Astrocyte (in vitro differentiated cells and primary cell): ENCODE measurements at places on chromosomes 6 and 20. TPM values are rescaled to one million over a fixed set of nuclear protein-coding genes. Genes with fewer than 3 reads are reported as not detected.

DNA sequence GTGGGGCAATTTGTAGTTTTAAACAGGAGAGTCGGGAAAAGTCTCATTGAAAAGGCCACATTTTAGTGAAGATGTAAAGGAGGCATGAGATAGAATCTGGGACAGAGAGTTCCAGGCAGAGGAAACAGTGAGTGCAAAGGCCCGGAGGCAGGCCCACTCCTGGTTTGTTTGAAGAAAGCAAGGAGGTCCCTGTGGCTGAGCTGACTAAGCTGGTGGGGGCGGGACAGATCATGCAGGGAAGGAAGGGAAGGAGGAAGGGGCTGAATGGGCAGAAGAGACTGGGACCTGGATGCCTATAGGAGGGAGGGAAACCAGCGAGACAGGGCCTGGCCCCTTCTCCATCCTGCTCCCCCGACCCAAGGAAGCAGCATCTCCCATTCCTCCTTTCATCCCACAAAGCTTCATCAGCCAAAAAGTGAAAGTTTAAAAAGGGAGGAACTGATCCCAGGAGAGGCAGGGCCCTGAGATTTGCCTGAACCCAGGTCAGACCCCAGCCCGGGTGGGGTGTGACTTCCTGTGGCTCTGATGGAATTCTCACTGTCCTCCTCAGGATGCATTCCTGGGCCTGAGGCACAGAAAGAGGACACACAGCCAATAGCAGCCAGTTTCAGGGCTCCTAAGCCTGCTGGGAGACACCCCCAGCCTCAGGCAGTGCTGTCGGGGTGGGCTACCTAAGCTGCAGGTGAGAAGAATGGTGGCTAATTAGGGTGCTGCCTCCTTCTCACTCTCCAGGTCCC is 54.2 kb upstream of the SIRPA start:
- DNase-seq: no peak

DNA sequence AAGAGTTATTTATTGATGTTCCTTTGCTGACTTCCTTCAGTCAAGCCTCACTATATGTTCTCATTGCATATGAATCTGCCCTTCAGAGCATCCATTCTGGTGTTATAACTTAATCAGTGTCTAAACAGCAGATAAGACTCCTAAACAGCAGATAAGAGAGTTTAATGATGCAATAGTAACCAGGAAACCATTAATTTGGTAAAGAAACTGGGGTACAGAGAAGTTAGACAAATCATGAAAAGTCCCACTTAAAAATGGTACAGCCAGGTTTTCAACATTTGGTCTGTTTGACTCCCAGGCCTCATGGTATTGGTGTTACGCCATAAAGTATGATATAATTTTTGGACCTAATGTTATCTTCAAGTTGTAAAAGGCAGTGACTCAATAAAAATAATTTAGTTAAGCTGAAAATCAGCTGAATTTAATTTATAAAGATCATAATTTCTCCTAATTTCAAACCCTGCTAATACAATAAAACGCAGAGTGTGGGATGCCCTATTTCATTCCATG is 127.4 kb upstream of the DST start:
- DNase-seq: no peak

DNA sequence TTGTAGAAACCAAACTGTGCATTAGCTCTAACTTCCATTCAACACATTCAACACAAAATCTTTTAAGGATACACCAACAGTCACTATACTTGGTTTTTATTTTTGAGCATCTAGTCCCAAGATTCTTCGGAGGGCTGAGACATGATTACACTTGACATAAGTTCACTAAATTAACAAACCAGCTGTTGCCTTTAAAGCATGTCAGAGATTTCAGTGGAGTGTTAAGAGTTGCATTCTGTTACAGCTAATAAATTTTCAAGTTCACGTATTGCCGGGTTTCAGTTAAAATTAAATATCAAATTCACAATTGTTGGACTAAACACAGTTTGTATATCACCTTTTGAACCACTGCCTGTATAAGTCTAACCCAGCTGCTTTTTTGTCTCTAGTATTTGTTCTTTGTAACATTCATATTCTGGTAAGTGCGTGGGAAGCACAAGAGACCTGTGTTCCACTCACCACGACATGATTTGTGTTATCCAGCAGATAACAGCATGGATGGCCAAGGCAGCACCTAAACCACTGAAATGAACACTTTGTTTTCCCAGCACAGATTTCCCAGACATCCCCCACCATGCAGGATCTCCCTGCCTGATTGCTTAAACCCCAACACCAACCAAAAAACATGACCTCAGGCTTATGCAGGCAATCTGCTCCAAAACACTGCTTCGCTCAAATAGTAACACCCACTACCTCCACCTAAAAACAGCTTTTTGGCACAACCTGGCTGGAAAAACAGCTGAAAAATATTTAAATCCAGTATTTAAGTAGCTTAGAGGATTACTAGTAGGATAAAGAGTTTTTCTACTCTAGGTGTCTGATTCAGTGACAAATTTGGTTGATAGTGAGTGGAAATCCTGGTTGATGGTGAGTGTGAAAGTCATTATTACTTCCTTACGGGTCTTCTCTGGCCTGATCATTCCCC is 286.5 kb upstream of the NT5E start:
- DNase-seq: no peak

DNA sequence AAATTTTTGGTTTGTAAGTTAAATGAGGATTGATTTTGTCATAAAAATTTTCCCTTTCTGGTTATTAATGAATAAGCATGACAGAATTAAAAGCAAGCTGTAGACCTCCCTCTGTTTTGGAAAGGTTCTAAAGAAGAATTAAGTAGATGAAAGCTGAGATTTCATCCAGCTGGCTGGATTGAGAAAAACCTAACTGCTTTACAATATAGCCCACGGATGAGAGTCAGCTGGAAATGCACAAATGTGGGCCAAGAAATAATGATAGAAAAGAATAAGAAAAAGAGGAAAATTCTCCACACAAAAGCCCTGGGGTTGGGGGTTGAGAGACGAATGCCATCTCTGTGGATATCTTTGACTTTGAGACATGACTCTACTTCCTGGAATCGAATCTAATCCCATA is 631.6 kb downstream of the HDGFL1 start:
- no peak for DNase-seq

SPDEF gene
- 0.14 and 0.16 TPM in 2 replicates for total RNA-seq
